ENCODE measurements at places on chromosomes 12 and 14.
A peak's percentile ranks its signal among the peaks of the same experiment; 100 is the strongest.

GRCh38 chr12:66269757-66270383 is 32.4 kb upstream of the HELB start:
- peak; percentile 84 for DNase-seq

- no peak for DNase-seq
These were observed 60.2 kb downstream of the PRIMA1 start for GRCh38 chr14:93727917-93728650.

DNA sequence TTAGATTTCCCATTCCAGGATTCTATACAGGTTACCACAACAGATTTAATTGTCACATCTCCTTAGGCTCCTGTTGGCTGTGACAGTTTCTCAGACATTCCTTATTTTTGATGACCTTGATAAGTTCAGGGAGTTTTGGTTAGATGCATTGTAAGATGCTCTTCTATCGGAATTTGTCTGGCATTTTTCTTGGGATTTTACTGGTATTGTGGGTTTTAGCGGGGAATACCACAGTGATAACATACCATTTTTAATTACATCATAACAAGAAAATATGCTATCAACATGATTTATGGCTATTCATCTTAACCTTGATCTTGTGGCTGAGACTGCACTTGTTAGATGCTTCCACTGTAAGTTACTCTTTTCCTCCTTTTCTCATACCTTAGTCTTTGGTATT is 217.5 kb upstream of the PPFIA2 start:
- no peak for DNase-seq

DNA sequence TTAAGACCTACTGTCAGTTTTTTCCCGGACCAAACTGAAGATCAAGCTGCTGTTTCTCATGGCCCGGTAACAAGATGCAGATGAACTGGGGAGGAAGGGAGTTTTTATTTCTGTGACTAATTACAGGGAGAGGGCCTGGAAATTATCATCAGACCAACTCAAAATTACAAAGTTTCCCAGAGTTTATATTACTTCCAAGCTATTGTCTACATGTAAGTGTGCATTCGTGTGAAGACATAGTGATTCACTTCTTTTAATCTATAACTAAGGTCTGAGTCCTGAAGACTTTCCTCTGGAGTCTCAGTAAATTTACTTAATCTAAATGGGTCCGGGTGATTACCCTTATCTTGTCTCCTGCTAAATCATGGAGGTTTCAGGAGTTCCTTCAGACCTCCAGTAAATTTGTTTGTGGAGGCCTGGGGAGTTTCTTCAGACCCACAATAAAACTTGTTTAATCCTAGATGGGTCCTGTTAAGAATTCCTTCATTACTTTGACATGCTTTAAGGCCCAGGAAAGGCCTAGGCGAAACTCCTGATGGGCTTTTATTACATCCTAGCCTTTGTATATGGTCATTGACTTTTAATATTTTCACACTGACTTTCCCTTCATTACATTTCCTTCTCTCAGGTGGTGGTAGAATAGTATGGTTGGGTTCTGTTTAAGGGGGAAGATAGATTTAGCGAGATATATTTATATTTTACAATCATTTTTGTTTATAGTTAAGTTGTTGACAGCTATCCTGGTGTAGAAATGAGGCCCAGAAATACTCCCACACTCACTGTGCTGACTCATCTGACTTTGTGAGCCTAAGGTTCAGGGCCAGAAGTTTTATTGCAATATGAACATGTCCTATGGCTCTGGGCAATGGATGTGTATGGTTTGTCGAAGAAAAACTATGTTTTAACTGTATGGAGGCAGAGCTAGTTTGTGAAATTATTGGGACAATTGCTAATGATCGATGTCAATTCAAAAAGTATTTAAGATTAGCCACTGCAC is 627.0 kb upstream of the FBXO33 start:
- DNase-seq, result peak; percentile 13

DNA sequence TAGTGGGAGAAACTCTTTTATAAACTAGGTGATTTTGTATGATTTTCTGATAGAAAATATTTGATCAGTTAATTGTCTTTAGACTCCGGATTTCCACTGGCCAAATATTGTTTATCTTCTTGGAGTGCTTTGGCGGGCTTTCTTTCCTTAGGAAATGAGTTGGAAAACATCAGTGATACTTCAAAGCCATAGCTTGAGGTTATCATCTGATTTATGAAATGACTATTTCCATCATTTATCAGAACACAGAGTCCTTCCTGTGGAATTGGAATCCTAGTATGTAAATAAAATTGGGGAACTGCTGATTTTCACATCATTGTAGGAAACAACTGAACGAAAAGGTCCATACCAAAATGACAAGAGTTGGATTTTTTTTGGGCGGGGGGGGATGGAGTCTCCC is 186.0 kb upstream of the DCN start:
- no peak for DNase-seq

All from mesendoderm (in vitro differentiated cells).